ENCODE measurements at places on chromosomes 4 and X.

- no peak for DNase-seq
Measured at GRCh38 chrX:81615979-81616378, 414.1 kb downstream of the SH3BGRL start.

DNA sequence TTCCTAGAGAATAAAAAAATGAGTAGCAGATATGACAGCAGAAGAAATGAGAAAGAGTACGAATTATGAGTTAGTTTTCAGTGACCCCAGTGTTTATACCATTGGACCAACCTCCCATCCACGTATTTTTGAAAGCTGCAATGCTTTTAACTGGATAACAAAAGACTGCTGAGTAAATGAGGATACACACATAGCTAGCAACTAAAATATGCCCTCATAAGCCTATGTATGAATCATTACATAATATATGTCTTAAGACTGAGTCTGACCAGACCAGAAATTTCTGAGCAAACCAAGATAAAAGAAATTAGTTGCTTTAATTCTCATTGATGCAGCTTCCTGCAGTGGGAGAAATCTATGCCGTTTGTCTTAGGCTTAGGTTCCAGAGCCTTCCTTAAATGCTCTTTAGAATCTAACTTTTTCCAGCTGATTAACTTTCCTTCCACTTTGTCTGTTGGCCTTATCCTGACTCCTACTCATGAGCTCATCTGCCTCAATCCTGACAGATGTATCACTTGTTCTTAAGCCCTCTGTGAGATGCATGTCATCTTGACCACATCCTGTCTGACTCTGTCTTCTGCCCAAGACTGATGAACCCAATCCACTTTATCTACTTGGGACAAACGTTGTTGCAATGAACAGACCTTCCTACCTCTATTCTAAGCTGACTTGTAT is 301.4 kb upstream of the AADAT start:
- DNase-seq, result no peak

- no peak for DNase-seq
Measured at GRCh38 chr4:155548173-155548572, 118.5 kb upstream of the GUCY1A1 start.

GRCh38 chr4:2255501-2256155 is 6.3 kb downstream of the MXD4 start:
- peak; percentile 35 for DNase-seq

- no peak for DNase-seq
Measured at GRCh38 chr4:53322696-53323095, 43.2 kb downstream of the SCFD2 start.

- DNase-seq, result no peak
Measured at GRCh38 chr4:47032405-47033106, 1.2 kb downstream of the GABRB1 start.

GRCh38 chr4:107991945-107992630 is 2.4 kb downstream of the HADH start:
- no peak for DNase-seq

GRCh38 chr4:183962419-183962818 is 57.3 kb downstream of the STOX2 start:
- DNase-seq, result no peak

GRCh38 chr4:6767748-6768538 is 14.6 kb upstream of the KIAA0232 start:
- DNase-seq, result no peak

- DNase-seq, result no peak
Measured at GRCh38 chr4:48254381-48255071, 15.1 kb downstream of the TEC start.

DNA sequence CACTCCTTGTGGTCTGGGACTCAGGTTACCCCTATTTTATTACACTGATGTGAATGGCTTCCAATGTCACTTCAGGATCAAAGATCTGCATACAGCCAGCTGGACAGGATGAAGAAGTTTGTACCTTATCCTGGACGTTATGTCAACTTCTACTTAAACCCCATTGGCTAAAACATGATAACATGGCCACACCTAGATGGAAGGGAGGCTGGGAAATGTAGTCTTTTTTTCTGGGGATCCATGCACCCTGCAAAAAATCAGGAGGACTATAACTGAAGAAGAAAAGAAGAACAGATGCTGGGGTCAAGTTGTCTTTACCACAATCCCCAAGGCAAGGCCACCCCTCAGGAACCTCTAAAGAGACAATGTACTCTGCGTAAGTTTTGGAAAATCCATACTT is 459.2 kb downstream of the BCOR start:
- no peak for DNase-seq

GRCh38 chrX:32749070-32749469 is 462.3 kb downstream of the DMD start:
- DNase-seq, result no peak

- no peak for DNase-seq
Measured at GRCh38 chrX:12999422-12999821, 24.5 kb downstream of the TMSB4X start.

DNA sequence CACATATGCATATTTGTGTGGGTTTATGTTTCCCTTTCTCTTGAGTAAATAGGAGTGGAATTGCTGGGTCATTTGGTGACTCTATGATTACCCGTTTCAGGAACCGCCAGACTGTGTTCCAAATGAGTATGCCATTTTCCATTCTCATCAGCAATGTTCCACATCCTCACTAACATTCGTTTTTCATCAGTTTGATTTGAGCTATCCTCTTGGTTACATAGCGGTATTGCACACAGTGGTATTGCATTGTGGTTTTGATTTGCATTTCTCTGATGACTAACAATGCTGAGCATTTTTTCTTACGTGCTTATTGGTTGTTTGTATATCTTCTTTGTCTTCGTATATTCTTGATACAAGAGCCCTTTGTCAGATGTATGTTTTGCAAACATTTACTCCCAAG is 218.0 kb upstream of the AMOT start:
- no peak for DNase-seq

DNA sequence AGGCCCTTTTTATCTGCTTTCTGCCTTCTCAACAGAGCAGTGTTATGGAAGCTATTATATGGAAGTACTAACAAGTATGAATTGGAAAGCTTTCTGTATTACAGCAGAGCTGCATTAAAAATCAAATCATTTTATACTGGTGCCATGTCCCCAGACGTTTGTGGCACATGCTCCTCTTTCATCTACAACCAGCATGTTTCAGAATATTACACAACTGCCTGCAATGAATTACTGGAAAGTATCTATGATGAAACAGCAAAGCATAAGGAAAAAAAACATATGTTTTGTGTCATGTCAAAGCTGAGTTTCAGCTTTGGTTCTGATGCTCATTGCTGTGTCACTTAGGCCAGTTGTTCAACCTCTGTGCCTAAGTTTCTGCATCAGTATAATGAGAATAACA is 576.8 kb downstream of the GBA3 start:
- DNase-seq, result no peak

GRCh38 chr4:109559983-109560686 is at the start of gene MCUB:
Gene MCUB (plus strand): TSS chr4:109560246. CDS start chr4:109560338, 92 bp downstream.
- DNase-seq, result no peak

- no peak for DNase-seq
Measured at GRCh38 chr4:136036744-136037143, 1495.5 kb downstream of the PCDH18 start.

- DNase-seq, result no peak
Measured at GRCh38 chr4:105896461-105896942, 1.2 kb downstream of the NPNT start.

GRCh38 chrX:20350596-20350995 is 83.9 kb upstream of the RPS6KA3 start:
- no peak for DNase-seq

GRCh38 chrX:40096395-40097091 is 1.2 kb downstream of the BCOR start:
- no peak for DNase-seq

DNA sequence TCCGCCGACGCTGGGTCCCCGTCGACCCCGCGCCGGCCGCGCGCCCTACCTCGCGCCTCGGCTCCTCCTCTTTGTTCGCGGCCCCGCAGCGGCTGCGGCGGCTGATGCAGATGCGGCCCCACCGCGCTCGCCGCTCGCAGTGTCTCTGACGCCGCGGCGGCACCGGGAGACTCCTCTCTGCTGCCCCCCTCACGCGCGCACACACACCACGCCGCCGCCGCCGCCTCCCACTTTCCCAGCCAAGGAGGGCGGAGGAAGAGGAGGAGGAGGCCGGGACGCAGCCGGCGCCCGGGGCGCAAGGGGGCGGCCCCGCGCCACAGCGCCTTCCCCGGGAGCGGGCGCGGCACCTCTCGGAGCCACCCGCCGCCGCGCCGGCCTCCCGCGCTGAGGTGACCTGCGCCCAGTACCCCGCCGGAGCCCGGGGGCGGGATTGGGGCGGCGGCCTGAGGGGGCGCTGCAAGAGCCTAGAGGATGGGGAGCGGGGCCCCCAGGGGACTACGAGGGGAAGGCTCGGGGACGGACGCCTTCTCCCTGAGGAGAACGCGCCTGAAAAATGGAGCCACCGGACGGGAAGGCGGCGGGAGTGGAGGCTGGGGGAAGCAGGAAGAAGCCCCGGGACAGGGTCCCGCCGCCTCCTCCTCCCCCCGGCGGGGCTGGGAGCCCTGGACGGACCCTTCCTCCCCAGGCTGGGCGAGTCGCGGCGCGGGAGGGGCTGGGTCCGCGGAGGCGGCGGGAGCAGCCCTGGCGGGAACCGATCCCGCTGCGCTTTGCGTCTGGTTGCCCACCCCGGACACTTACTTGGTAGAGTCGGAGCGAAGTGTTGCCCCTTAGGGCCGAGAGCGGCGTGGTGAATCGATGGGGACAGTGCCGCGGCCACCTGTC is at the start of gene SH3RF1:
Gene SH3RF1, minus strand, starts transcription at position 147 of the 882 bp plus-strand sequence. CDS start 1,744 bp downstream, outside the sequence.
- no peak for DNase-seq

DNA sequence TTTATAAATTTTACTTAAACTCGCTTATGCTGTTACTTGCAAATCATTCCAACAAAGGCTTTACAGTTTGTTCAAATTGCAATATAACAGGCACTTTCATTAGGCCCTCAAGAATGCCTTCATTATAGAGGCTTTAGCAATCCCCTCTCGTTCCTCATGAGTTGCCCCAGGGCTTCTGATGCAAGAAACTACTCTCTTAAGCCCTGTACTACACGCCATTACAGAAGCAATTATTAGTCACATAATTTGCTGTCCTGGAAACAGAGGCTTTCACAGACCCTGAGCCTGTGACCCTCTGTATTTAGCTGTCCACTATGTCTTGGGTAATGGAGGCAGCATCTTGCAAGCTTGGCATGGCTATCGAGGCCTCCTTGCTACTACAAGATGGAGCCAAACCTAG is 965.9 kb upstream of the DIAPH2 start:
- no peak for DNase-seq

GRCh38 chrX:7045238-7045955 is 102.1 kb upstream of the STS start:
- DNase-seq, result peak; percentile 19

- DNase-seq, result no peak
Measured at GRCh38 chrX:148161701-148162100, 180.6 kb downstream of the FMR1NB start.

GRCh38 chrX:30364229-30364628 is 55.0 kb upstream of the NR0B1 start:
- DNase-seq, result no peak

DNA sequence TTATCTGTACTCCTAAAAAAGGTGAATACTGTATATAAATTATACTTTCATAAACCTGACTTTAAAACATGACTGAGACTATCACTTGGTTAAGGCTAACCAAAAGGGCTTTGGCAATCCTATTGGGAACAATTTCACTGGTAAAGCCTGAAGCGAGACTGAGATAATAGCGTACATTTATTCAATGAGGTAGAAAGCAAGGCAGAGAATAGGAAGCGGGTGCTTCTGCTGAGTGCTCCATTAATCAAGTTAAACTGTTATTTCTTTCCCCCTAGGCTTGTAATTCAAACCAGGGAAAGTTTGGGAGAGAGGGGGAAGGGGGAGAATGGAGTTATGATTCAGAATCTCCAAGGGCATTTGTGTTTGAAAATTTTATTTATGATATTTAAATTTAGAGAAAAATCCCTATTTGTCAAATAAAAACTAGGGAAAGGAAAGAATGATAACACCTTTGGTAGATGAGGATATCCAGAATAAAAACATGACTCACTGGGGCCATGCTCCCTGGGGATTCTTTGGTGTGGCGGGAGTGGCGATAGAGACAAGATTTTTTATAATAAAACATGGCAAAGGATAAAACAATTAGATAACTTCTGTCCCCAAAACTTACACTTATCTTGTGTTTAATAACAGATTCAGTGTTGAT is 34.6 kb upstream of the SORBS2 start:
- no peak for DNase-seq

All from cerebellar nuclear complex (tissue), 1 donor.